Inflammatory macrophage treated with lipopolysaccharide for 1 hour (primary cell): ENCODE measurements at places on chromosomes 12 and 14.
A peak's percentile ranks its signal among the peaks of the same experiment; 100 is the strongest.

DNA sequence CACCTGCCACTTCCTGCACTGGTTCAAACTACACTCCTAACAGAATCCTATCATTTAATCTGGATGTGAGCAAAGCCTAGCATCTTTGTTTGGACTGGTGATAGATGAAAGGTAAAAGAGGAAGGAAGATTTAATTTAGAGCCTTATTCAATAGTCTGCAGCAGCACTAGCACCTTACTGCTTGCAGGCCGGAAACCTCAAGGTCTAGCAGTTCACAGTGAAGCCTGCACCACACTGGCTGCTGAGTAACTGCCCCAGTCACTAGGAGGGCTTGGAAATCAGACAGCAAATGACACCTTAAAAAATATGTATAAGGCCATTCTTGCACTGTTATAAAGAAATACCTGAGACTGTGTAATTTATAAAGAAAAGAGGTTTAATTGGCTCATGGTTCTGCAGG, 358.0 kb downstream of the DAD1 start:
- no peak for DNase-seq

GRCh38 chr14:51563560-51563959, 88.2 kb upstream of the FRMD6 start:
- no peak for DNase-seq

GRCh38 chr12:103855896-103856657, 15.0 kb upstream of the NT5DC3 start:
- DNase-seq, result no peak

- peak; percentile 55 for DNase-seq
Measured at GRCh38 chr12:53346491-53346890, 10.3 kb upstream of the SP7 start.

DNA sequence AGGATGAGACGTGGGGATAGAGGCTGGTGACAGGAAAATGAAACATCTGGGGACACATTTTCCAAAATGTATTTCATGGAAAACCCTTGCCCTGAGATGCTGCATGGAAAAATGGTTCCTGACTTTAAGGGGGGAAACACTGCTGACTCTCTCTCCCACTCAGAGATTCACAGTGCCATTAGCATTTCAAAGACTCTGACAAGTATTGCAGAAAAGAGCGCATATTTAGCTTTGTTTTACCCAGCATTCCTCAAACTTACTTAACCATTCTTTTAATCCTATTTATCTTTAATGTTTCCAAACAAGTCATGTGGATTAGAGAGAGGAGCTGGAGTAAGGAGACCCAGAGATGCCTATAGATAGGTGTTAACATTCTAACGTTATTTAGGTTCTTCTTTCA, 141.8 kb upstream of the DYRK2 start:
- DNase-seq, result no peak

DNA sequence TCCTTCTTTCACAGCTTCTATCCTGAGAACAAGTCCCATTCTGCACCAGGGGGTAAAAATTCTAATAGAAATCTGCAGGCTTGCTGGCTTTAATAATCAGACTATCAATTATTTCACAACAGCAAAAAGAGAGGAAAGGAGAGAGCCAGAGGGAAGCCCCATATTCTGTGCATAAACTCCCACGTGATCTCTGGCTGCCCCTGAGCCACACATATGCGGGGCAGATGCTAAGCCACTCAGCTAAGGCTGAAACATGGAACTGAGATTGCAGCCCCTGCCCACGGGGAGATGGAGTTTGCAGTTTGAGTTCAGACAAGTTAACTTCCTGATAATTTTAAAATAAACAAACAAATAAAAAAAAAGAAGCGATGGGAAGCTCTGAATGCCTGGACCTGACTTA, 254.4 kb upstream of the CCDC196 start:
- DNase-seq, result no peak

GRCh38 chr12:118193958-118194357, 58.0 kb downstream of the PEBP1 start:
- no peak for DNase-seq

DNA sequence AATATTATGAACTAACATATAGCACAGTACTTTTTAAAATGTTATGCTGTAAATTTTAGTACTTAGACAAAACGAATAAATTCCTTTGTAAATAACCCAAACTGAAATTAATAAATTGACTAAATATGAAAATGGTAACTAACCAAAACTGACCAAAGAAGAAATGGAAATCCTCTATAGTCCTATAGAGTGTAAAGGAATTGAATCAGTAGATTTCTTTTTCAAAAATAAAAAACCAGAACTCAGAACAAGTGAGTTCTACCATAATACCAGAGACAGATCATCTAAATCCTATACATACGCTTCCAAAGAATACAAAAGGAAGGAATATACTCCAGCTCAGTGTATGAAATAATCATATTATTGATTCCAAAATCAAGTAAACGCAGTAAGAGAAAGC, 39.8 kb downstream of the TMPRSS12 start:
- no peak for DNase-seq

DNA sequence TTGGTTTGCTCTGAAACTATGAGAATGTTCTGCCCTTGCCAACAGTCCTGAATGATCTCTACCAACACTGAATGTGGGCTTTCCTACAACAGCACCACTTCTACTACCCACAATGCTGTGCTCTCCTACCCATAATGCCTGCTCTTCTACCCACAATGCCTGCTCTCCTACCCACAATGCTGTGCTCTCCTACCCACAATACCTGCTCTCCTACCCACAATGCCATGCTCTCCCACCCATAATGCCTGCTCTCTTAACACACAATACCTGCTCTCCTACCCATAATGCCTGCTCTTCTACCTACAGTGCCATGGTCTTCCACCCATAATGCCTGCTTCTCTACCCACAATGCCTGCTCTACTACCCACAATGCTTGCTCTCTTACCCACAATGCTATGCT, 92.3 kb downstream of the KCNK13 start:
- no peak for DNase-seq

- DNase-seq, result no peak
Measured at GRCh38 chr12:87814625-87815024, 214.6 kb downstream of the C12orf50 start.

- DNase-seq, result no peak
Measured at GRCh38 chr12:40065636-40066035, 40.2 kb downstream of the SLC2A13 start.

DNA sequence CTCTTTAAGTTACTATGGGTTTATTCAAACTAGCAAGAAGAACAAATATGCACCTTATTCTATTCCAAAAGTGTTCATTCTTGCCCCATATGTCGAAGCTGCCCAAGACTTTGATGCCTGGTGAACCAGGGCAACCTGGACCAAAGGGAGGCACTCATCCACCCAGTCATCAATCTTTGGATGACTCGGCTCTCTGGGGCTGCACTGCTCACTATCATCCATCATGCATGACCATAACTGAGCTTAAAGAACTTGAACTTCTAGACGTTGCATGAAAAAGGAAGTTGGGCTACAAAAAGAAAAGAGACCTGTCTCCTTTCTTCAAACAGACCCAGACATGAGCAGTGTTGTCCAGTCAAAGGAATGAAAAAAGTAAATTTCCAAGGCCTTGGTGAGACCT, 1.2 kb downstream of the KRT4 start:
- DNase-seq, result no peak

- no peak for DNase-seq
Measured at GRCh38 chr12:121893961-121894460, 5.4 kb downstream of the PSMD9 start.
